ENCODE measurements at places on chromosomes 13 and 19.

DNA sequence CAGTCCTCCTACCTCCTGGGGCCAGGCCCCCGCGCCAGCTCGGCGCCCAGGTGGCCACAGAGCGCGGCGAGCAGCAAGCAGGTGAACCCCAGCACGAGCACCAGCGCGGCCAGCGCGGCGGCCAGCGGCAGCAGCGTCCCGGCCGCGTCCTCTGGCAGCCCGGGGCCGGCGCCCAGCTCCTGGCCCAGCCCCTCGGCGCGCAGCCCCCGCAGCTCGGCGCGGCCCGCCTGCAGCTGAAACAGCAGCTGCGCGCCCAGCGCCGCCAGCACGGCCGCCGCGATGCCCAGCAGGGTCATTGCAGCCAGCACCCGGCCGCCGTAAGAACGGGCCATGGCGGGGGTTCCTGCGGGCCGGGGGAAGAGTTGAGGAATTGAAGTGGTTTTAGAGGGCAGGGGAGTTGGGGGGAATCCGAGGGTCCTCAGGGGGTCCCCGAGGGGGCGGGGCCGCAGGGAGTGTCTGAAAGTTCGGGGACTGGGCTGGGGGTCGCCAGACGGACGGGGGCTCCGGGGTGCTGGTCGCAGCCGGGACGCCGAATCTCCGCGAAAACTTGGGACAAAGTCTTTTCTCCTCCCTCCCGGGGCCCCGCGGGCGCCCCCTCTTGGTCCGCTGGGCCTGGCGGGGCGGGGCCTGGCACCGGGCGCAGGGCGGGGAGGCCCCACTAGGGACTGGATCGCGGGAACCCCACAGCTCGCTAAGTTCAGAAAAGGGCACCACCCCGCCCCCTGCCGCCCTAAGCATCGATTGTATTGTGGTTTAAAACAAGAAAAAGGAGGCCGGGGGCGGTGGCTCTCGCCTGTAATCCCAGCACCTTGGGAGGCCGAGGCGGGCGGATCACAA, at the start of gene TMEM221:
TSS of gene TMEM221 (minus strand) at position 538 of the 837 bp plus-strand sequence. CDS start at position 332, 206 bp downstream.
- DNase-seq = no peak

- DNase-seq = no peak
Observed at GRCh38 chr13:80336370-80336769, 4.6 kb downstream of the SPRY2 start.

DNA sequence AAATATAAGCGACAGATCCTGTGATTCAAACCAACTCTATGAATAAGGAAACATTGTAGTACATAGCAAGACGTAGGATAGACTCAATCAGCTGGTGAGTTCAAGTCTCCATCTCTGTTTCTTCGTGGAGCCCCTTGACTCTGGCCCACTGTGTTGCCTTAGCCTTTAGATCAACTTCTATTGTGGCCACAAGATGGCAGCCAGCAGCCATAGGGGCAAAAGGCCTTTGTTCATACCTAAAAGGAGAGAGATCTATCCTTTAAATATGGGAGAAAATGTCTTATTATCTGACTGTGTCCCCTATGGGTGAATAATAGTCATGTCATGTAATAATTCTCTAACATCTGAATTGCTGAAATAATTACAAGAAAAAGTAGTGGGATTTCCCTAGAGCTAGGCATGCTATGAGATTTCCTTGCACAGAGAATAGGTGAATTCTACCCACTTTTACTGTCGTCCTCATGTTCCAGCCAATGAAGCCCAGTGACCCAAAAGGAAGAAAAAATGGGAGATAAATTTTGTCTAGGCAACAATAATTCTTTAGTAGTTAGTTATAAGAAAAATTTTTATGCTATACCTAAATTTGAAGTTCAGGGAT, 129.4 kb downstream of the PCDH20 start:
- DNase-seq = no peak

GRCh38 chr19:7618771-7619510, 10.4 kb downstream of the XAB2 start:
- no peak for DNase-seq

Measured in amniotic stem cell (primary cell).